ENCODE measurements at places on chromosomes 12 and 14.
A peak's percentile ranks its signal among the peaks of the same experiment; 100 is the strongest.

- DNase-seq: peak; percentile 20
Observed at GRCh38 chr14:93330609-93331000, 2.2 kb downstream of the BTBD7 start.

DNA sequence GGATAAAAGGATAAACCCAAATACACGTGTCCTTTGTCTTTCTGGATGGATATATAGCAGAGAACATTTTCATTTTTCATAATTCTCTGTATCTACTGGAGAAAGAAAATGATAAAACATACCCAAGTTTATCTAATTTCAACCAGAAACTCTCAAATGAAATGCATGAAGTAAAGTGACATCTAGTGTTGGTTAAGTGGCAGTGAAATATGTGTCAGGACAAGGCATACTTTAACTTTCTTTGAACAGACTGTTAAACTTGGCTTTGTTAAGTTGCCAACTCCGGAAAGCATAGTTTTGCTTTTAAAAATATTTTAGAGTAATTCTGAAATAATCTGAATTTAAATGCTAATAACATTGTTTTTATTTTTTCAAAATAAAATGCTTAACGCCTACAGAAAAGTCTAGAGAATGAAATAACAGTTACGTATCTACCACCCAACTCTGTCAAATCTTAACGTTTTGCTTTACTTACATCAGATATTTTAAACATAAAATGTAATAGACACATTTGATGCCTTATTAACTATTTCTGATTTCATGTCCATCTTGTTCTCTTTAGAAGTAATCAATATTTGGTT, 25.2 kb upstream of the NTN4 start:
- no peak for DNase-seq

DNA sequence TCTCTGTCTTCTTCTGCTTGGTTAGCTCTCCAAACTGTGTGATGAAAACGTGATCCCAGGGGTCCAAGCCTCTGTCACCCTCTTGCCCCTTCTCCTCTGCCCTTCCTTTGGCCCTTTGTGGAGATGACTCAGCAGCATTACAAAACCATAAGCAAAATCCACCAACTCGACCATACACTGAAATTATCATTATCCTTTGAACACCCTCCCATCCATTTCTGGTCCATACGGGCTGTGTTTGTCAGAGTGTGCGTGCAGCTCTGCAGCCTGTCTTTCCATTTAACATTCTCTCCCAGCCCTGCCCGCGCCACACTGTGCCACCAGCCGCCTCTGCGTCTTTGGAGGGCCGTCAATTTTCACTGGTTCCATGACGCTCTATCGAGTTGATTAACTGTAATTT, 69.2 kb downstream of the SLC25A47 start:
- no peak for DNase-seq

GRCh38 chr12:46124848-46125619, 134.7 kb upstream of the SCAF11 start:
- peak; percentile 54 for DNase-seq

DNA sequence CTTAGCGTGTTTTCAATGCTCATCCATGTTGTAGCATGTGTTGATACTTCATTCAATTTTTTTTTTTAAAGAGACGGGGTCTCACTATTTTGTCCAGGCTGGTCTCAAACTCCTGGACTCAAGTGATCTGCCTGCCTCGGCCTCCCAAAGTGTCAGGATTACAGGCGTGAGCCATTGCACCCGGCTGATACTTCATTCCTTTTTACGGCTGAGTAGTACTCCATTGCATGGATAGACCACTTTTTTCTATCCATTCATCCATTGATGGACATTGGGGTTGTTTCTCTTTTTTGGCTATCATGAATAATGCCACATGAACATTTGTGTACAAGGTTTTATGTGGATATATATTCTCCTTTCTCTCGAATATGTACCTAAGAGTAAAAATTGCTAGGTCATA, 1.2 kb downstream of the P2RX7 start:
- DNase-seq: no peak

GRCh38 chr14:72443256-72443655, 450.6 kb downstream of the DPF3 start:
- DNase-seq: no peak

DNA sequence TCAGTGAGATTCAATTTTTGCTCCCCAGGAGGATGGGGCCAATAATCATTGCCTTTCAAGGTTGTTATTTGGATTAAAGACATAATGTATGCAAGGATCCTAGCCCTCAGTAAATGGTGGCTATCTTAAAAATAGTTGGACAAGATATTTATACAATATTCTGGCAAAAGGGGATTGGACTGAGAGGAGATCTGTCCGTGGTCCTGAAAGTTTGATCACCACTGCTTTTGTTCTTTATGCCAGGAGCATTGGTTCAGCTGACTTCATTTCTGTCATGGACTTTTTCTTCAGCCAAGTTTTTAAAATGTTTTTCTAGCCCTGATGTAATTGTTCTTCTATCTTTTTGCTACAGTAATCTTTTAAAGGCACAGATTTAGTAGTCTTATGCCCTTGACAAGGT, 70.2 kb upstream of the TCL1A start:
- DNase-seq: no peak

DNA sequence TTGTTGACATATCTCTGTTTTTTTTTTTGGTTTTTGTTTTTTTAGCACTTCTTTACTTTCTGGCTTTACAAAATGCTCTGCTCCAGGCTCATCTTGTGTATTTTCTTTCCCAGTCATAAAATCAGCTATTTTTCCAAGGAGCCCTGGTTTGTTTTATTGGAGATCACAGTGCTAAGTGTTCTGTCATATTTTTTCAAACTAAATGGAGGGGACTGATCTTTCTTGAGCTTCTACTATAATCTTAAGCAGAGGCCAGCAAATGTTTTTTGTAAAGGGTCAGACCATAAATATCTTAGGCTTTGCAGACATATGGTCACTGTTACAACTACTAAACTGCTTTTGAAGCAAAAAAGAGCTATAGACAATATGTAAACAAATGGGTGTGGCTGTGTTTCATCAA, 30.6 kb upstream of the LIN7A start:
- DNase-seq: no peak

DNA sequence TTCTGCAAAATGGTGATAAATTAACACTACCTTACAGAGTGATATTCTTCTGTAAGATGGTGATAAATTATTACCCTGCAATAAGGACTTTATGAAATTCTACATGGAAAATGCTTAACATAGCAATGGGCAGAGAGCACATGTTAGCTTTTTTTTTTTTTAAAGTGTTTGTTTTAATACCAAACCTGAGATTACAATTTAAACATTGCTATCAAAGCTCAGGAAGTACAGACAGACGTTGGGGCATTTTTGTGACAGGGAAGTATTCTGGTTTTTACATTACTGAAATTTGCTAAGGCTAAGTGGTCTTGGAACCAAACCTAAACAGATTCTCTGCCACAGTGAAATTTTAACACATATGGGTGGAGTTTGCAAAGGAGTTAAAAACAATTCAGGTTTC, 133.1 kb downstream of the FGD4 start:
- DNase-seq: no peak

DNA sequence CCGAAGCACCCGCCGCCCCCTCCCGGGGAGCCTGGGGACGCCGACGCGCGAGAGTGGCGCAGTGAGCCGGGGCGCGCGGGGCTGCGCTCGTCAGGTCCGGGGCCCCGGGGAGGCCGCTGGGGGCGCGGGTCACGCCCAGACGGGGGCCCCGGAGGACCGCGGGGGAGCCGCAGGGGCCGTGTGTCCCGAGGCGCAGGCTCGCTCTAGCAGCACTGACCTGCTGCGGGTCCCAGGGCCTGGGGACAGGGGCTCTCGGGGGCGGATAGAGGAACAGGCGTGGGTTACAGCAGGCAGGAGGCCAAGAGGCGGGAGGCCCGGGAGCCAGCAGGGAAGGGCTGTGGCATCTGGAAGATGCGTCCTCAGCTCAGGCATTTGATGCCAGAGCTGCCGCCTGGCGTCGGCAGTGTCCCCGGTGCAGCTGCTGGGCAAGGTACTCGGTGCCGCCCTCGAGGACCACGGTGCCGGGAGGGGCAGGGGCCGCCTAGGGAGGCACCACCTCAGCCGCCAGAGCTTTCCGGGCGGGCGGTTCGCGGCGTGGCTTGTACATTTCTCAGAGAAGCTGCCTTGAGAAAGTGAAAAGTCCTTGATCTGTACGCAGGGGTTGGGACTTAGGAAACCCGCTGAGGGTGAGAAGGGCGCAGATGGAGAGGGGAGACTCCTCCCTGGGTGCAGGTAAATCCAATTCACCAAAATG, 1.2 kb downstream of the WNT5B start:
- no peak for DNase-seq

- DNase-seq: no peak
Observed at GRCh38 chr14:24789378-24789884, 155.4 kb upstream of the GZMB start.
